ENCODE measurements at places on chromosomes 7 and 10.
A peak's percentile ranks its signal among the peaks of the same experiment; 100 is the strongest.

- DNase-seq, result no peak
These were observed 105.5 kb upstream of the WAC start for GRCh38 chr10:28427376-28427775.

- DNase-seq, result no peak
These were observed 132.8 kb downstream of the CACNB2 start for GRCh38 chr10:18273039-18273438.

GRCh38 chr7:23058408-23059096, 44.6 kb upstream of the HYCC1 start:
- no peak for DNase-seq

GRCh38 chr7:117010375-117011133, 57.3 kb downstream of the ST7 start:
- DNase-seq, result peak; percentile 52

GRCh38 chr7:18849130-18849529, 268.3 kb downstream of the TWIST1 start:
- no peak for DNase-seq

DNA sequence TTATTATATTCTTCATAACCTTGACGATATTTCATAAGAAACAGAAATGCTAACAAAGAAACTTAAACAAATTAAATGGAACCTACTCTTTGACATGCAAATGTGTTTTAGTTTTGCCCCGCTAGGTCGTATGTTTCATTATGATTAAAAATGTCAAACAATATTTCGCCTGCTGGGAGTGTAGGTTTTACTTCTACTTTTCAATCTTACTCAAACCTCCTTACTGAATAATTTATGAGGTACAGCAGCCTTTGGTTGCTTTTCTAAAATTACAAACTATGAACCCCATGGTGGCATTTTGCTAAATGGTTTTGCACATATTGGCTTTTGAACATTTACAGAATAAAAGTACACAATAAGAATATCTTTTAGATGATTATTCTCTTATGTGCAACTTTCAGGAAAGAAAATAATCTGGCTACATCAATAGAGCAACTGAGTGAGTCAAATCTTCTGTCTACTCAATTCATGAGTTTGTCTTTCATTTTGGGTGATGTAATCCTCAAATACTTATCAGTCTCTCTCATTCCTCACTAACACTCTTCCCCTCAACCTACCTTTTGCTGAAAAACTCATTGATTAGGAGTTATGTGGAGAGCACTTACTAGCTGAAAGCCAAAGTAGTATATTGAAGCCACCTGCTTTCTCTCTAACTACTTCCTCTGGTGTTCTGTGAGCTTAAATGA, 1226.4 kb downstream of the XPNPEP1 start:
- no peak for DNase-seq

DNA sequence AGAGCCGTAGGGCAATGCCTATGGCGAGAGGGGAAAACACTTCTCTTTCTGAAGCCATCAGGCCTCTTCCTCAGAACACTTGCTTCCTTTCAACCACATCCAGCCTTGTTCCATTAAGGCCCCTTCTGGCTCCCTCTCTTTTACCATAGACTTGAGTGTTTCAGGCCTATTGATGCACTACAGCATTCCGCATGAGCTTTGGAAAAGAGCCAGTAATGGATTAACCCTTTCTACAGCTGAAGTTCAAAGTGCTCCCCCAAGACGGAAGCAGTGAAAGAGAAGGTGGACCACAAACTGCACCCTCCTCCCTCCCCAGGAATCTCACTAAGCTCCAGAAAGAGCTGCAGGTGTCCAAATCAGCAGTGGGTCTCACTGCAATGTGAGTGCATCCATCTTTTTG, 102.7 kb upstream of the C7orf33 start:
- no peak for DNase-seq

GRCh38 chr10:129523723-129524316, 56.8 kb downstream of the MGMT start:
- no peak for DNase-seq

DNA sequence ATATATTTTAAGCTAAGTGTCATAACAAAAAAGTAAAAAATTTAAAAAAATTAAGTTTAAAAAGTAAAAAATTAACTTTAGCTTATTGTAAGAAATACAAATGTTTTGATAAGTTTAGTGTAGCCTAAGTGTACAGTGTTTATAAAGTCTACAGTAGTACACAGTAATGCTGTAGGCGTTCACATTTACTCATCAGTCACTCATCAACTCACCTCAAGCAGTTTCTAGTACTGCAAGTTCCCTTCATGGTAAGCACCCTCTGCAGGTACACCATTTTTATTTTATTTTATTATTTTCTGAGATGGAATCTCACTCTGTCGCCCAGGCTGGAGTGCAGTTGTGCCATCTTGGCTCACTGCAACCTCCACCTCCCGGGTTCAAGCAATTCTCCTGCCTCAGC, 316.0 kb downstream of the FGFR2 start:
- DNase-seq, result no peak

- DNase-seq, result no peak
These were observed 723.3 kb downstream of the GRID1 start for GRCh38 chr10:85643171-85643844.

GRCh38 chr7:84857336-84857735, 329.5 kb downstream of the SEMA3D start:
- DNase-seq, result no peak

DNA sequence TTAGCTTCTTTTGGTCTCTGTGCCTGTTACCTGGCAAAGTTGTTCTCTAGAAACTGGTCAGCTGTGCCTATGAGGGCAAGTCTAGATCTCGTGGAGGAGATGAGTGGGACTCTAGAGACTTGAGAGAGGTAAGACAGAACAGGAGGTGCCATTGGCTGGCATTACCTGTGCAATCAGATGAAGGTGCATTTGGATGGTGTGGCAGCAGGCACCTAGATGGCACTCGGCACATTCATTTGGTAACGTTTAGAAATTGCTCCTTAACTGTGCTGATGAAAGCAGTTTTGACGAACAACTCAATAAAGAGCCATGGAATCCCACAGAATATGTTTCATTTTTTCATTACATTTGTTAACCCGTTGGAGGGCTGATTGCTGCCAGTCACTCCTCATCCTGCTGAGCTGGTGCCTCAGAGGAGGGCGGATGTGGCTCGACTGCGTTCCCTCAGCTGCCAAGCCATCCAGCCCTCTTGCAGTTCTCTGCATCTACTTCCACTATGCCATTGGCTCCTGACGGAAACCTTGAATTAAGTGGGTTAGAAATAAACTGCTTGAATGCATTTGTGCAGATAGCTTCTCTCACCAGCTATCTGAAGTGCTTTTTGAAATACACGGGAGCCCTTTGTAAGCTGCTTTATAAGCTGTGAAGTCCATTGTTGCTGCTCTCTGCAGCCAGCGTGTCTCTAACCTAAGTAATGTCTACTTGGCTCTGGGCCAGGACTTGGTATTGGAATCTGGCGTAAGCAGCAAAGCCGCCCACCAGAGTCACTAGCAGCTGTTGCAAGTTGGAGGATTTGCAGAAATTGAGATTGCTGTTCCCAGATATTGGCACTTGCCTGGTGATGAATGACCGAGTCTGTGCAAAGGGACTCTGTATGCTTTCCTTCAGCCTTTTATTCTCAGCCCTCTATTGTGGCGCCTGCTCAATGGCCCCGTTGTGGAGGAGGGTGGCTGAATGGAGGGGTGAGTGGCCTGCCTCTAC, 87.4 kb downstream of the LRRC4 start:
- no peak for DNase-seq

- DNase-seq, result peak; percentile 91
These were observed 270.3 kb downstream of the ELFN1 start for GRCh38 chr7:1940402-1940786.

DNA sequence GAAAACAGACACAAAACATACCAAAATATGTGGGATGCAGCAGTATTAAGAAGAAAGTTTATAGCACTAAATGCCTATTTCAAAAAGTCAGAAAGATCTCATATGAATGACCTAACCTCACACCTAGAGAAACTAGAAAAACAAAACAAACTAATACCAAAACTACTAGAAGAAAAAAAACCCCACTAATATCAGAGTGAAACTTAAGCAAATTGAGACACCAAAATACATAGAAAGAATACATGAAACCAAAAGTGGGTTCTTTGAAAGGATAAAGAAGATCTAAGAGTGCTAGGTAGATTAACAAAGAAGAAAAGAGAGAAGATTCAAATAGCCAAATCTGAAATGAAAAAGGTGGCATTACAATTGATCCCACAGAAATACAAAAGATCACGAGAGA, 494.1 kb downstream of the SH2D4B start:
- DNase-seq, result no peak

- DNase-seq, result no peak
These were observed 184.2 kb downstream of the KMT2E start for GRCh38 chr7:105198223-105198622.

DNA sequence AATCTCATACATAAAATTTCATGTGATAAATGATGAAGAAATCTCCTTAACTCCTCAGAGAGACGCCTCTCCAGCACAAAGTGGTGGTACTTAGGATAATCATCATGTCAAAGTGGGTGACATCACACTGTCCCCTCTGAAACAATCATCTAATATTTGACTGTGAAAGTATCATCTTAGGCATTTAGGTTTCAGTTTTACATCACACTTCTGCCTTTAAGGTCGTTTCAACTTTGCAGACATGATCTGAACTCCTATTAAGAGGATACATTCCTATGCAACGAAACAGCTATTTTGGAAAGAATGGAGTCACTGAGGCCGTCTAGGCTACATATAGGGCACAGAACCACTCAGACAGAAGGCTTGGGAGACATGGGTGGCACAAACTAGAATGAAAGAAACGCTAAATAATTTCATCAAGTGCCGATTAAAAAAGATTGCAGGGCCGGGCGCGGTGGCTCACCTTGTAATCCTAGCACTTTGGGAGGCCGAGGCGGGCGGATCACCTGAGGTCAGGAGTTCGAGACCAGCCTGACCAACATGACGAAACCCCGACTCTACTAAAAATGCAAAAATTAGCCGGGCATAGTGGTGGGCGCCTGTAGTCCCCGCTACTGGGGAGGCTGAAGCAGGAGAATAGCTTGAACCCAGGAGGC, 2.0 kb downstream of the VOPP1 start:
- DNase-seq, result no peak

GRCh38 chr10:69407621-69408301, 9.0 kb downstream of the TACR2 start:
- peak; percentile 32 for DNase-seq

GRCh38 chr7:47283497-47284131, 298.3 kb downstream of the TNS3 start:
- DNase-seq, result no peak

- DNase-seq, result no peak
These were observed 62.5 kb upstream of the INSIG1 start for GRCh38 chr7:155234950-155235789.

GRCh38 chr7:155003092-155003375, at the start of gene PAXIP1:
Gene PAXIP1 (minus strand): TSS chr7:155003124. CDS start chr7:155002929, 195 bp downstream.
- peak; percentile 59 for DNase-seq

DNA sequence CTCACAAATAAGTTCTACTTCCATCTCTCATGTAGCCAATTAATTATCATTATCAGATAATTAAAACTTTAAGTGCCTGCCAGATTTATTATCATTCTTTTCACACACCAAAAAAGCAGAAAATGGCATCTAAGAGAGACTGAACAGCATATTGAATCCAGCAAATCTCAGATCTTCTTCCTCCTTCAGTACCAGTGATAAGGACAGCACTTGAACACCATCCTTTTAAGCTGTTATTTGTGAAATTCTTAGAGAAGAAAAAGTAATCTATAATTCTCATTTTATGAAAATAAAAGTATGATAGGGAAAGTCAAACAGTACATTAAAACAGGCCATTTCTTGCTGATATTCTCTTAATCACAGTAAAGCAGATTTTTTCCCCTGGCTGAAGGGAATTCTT, 104.5 kb downstream of the ELAPOR2 start:
- no peak for DNase-seq

DNA sequence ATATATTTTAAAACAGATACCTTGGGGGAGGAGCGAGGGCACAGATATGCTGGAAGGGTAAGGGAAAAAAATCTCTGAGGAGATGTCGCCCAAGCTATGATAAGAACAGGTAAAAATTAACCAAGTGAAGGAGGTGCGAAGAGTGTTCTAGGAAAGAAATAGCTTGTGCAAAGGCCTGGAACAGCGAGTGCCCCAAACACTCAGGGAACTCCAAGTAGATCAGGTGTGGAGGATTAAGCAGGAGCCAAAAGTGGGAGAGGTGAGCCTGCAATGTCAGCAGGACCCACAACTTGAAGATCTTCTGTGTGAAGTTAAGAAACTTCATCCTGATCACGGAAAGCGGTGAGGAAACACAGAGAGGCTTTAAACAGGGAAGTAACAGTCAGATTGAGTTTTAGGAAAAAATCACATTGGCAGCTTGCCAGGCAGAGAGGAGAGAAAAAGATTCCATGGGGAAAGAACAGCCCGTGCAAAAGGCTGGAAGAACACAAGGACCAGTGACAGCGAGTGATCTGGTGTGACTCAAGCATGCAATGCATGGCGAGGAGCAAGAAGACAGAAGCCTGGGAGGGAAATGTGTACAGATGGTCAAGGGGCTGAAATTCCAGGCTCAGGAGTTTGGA, 30.7 kb downstream of the FGF8 start:
- DNase-seq, result no peak

DNA sequence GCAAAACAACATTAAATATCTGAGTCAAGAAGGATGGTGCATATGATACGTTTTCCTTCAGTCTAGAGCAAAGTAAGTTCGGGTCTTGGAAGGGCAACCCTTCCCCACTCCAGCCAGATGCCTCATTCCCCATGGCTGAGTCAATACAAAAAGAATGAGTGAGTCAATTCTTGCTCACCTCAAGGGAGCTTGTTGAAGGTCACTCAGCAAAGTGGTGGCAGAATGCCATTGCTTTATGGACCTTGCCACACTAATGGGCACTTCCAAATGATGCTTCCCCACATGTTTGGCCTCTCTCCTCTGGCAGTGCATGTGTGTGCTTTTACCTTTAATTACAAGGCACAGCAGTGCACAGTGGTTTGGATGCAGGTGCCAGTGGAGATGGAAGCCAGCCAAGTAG, 296.5 kb downstream of the SORCS3 start:
- DNase-seq, result no peak

DNA sequence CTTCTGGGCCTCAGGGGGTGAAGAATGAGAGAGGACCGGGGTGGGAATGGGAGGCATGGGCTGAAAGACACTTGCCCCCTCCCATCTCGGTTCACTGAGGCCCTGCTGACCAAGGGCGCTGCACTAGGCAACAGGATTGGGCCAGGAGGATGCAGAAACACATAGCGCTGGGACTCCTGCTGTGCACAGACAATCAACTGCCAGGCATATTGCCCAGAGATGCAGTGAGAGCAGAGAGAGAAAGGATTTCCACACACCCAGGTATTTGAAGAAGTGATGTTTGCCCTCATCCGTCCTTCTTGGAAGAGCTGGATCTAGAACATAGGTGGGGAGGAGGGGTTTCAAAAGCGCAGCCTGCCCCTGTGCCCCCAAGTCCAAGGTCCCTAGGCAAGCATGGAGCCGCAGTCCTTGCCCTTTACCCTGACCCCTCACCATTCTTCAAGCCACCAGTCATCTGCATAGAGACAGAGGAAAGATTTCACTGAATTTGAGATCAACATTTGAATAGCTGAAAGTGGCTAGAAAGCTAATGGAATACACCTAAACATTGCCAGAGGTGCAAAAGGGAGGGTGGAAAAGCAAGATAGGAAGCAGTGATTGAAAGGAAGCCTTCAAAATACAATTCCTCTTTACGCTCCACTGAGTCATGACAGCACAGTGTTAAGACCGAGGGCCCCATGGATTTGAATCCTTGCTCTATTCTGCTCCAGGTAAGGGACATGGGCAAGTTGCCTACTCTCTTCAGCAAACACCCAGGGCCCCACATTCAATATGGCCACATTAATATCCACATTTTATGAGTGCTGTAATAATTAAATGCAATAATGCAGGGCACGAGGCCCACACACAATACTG, 44.2 kb upstream of the TNS3 start:
- DNase-seq, result no peak
